Hepatic stellate cell (primary cell): ENCODE measurements at places on chromosomes 7 and 10.

DNA sequence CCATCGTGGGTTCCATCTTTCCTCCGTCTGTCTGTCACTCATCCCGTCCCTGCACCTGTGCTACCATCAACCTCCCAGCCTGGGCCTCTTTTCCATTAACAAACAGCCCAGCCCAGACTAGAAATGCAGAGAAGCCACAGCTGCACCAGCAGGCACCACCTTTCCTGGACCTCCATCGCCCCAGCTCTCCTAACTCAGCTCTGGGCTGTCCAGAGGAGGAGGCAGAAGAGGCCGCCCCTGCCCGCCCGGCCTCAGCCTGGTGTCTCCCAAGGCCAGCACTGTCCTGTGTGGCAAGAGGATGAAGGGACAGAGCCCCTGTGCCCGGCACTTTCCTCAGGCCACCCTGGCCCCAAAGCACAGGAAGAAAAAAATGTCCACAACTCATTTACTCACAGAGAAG lies 225.6 kb downstream of the PTPRN2 start:
- DNase-seq, result no peak

- no peak for DNase-seq
Measured at GRCh38 chr10:85545874-85546273, 820.7 kb downstream of the GRID1 start.

GRCh38 chr7:114007386-114007785 lies 88.6 kb upstream of the PPP1R3A start:
- no peak for DNase-seq

DNA sequence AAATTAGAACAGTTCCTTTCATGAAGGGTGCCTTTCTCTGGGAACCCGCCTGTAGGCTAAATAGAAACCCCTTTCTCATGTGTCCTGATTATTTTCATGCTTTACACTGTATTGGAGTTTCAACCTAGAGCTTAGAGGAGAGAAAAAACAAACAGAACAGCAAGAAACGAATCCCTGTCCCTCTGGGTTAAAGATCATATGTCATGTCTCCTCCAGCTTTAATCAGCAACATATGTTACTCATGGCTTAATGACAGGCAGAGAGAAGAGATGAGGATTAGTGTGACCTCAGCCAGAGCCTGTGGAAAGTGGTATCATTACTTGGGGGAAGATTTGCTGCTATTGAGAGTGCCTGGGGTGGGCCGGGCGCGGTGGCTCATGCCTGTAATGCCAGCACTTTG lies 32.1 kb downstream of the CRCP start:
- DNase-seq, result no peak

GRCh38 chr7:1632916-1633785 lies 36.9 kb upstream of the ELFN1 start:
- no peak for DNase-seq

DNA sequence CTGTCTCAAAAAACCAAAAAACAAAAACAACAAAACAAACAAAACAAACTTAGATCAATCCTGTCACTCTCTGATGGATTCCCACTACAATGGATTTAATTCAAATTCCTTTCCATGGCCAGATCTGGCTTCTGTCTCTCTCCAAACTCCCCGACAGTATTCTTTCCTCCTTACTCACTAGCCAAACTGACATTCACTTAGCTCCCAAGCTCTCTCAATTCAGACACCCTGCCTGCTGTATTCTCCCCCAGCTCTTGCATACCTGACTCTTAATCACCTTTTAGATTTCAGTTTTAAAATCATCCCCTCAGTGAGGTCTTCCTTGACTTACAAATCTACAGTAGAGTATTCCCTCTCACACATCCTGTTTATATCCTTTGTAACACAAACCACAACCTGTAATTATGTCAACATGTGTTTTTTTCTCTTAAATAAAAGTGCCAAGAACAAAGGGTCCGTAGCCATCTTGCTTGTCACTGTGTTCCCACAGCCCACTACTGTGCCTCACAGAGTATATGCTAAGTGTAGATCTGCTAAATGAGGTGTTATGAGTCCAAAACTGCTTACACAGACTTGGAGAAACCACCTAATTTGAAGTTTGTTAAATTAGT lies 14.4 kb downstream of the HERPUD2 start:
- no peak for DNase-seq

GRCh38 chr10:69146759-69147158 lies 22.8 kb downstream of the VPS26A start:
- DNase-seq, result no peak

- no peak for DNase-seq
Measured at GRCh38 chr10:29740981-29741545, 106.3 kb upstream of the SVIL start.

DNA sequence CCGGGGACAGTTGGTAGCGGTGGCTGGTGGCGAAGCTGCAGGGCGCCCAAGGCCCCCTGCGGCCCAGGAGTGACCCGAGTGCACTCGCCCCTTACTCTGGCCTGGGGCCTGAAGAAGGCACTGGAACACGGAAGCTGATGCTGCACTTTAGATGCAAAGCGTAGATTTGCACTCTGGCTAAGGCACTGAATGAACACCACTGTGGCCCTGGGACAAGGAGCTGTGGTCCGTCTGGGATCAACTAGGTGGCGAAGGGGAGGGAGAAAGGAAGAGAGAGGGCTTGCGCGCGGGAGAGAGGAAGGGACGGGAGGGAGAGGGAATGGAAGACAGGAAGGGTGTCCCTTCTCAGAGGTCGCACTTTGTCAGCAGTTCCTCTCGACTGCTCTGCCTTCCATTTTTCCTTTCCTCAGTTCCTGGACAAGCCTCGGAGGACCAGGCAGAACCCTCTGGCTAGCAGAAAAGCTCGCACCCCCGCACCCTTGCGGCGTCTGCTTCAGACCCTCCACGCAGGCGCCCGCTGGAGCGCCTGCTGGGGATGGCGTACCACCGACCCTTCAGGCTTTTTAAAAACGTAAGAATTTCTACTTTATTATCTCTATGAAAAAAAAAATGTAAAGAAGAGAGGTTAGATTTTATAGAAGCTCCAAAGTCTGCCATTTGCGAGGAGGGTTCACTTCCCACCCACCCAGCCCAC lies 1.2 kb downstream of the FERD3L start:
- DNase-seq, result no peak

DNA sequence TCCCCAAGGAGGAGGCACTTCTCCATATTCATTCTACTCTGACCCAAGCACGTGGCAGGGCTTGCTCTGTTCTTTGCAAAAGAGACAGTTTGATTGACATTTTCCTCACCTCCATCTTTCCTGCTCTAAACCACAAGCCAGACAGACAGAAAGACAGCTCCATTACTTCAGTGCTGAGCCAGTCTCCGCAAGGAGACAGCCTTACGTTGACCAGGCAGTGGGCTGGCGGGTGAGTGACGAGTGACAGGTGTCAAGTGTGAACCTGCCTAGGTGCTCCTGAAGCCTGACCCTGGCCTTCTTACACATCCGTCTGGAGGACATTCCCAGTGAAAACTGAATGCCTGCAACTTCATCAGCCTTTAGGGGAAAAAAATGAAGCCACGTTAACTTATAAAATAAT lies 314.6 kb downstream of the TNS3 start:
- no peak for DNase-seq

GRCh38 chr10:98892523-98892922 lies 343.1 kb downstream of the HPSE2 start:
- DNase-seq, result no peak

DNA sequence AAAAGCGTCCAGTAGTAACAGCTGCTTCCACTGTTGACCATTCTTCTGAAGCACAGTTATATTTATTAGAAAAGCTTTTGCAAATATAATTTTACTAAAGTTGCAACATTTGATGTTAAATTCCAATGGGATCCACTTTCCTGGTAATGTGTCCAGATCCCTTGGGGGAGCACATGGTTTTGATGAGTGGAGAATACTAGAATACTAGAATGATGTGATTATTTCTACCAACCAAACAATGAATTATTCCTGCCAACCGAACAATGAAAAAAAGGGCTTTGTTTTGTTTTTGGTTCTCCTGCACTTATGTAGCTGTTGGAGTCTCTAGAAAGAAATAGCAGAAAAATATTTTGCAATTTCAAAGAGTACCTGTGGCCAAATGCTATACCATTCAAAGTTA lies 59.1 kb downstream of the BPGM start:
- DNase-seq, result no peak

- no peak for DNase-seq
Measured at GRCh38 chr7:37142958-37143357, 305.7 kb downstream of the ELMO1 start.

DNA sequence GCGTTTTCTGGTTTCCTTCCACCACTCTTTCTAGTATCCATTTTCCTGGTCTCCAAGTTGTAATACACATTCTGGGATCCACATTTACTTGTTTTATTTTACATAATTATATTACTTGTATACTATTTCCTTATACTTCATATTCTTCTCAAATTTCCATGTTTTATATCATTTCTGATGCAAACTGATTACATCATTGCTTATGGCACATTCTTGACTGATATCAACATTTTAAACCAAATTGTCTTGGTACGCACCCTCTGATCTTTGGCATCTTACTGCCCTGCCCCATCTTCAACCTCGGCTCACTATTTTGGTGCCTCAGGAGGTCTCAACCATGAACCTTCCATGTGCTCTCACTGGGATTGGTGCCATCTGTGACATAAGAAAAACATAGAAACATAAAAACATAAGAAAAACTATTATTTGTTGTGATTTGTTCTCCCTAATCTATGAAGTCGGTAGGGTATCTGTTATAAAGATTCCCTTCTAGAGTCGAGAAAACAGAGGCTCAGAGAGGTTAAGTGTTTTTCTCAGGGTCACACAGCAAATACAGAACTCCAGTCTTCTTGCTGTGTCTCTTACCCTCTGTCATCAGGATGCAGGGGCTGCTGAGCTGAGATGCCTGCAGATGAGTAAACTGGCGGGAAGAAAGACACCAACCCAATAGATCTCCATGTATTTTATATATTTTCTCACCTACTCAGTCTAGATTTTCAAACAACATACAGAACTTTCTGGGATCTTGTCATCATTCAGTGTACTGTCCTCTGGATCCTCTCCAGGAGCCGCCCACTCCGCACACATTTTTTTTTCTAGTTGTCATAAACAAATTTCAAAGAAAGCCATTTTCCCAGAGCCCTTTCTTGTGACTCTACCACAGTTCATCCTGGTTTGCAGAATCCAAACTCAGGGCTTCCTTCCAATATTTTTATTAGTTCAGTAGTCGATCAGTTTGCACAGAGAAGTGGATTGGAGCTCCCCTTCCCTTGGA lies 79.5 kb downstream of the PARP12 start:
- no peak for DNase-seq

GRCh38 chr7:17516771-17517170 lies 218.3 kb downstream of the AHR start:
- DNase-seq, result no peak

DNA sequence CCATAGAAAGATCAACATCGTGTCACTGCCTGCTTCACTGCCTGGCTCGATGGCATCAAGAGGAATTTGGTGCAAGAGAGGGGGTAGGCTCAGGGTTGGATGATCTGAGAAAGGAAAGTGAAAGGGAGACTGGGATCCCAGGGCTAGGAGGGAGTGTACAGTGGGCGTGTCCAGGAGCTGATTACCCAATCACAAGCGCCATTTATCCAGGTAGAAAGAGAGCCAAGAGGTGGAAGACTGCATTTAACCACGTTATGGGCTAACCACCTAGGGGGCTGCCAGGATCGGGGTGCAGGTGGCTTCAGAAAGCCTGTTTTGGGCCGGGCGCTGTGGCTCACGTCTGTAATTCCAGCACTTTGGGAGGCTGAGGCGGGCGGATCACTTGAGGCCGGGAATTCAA lies 10.3 kb downstream of the PODXL start:
- DNase-seq, result no peak
